ENCODE measurements at places on chromosomes 7 and 10.

DNA sequence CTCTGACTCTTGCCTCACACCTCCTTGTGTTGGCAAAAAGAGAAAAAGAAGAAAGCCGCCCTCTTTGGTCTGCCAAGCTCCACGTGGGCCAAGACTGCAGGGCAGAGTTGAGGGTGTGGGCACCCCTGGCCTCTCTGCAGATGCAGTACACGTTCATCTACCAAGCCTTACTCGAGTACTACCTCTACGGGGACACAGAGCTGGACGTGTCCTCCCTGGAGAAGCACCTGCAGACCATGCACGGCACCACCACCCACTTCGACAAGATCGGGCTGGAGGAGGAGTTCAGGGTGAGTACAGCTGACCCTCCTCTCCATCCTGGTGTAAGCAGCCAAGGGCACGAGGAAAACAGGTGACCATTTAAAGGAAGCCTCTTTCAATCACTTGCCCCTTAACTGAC lies 56.1 kb downstream of the MKI67 start:
- DNase-seq = no peak

DNA sequence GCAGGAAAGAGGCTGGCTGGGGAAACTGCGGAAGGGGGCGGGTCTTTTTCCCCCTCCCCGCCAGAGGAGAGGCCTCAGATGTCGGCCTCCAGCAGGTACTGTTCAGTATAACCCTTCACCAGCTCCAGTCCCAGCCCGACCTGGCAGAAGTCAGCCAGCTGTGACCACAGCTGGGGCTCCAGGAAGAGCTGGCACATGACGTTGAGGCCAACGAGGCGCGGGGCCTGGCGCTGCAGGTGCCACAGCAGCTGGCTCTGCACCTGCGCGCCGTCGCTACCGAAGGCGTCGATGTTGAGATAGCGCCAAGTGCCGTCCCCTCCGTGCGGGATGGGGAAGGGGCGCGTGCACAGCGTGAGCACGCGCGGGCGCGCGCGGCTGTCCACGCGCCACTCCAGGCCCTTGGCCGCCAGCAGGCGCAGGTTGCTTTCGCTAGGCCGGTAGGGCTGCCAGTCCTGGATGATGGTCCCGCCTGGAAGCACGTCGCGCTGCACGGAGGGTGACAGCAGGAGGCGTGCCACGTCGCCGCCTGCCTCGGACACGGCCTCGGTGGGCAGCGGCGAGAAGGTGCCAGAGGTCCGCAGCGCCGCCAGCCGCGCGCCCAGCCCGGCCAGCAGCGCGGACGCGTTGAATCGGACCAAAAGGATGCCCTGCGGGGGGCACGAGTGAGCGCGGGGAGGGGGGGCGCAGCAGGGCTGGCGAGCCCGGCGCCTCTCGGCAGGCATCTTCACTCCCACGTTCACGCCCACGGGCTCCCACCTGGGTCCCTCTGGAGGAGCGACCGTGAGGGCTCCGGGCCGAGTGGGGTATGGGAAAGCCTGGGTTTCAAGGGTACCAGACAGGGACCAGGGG lies 6.9 kb upstream of the VGF start:
- DNase-seq = peak; percentile 26

- DNase-seq = no peak
These were observed 235.2 kb downstream of the CELF2 start for GRCh38 chr10:11252887-11253286.

- DNase-seq = no peak
These were observed 537.3 kb downstream of the TNS3 start for GRCh38 chr7:47044625-47045024.

DNA sequence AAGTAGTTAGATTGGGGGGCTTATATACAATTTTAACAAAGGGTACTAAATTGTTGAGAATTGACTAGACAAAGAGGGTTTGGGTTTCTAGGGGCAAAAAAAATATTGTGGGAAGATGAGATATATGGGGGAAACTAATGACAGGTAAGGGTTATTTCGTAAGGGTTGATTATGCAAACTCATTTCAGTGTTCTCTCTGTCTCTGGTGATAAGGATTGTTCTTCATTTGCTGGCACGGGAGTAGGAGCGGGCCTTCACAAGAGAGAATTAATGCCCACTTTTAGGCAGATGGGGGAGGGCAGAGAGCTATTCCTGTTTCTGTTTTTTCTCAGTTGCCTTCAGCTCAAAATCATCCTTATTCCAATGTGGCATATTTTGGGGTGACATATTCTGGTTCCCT lies 258.4 kb downstream of the EXOC4 start:
- no peak for DNase-seq

- DNase-seq = no peak
These were observed 141.8 kb downstream of the CTTNBP2 start for GRCh38 chr7:117731455-117731854.

GRCh38 chr7:142616842-142617241 lies 132.4 kb upstream of the PRSS1 start:
- DNase-seq = no peak

- no peak for DNase-seq
These were observed 108.9 kb downstream of the NKX6-2 start for GRCh38 chr10:132677096-132677472.

GRCh38 chr7:55526770-55527169 lies 45.5 kb downstream of the VOPP1 start:
- DNase-seq = no peak

DNA sequence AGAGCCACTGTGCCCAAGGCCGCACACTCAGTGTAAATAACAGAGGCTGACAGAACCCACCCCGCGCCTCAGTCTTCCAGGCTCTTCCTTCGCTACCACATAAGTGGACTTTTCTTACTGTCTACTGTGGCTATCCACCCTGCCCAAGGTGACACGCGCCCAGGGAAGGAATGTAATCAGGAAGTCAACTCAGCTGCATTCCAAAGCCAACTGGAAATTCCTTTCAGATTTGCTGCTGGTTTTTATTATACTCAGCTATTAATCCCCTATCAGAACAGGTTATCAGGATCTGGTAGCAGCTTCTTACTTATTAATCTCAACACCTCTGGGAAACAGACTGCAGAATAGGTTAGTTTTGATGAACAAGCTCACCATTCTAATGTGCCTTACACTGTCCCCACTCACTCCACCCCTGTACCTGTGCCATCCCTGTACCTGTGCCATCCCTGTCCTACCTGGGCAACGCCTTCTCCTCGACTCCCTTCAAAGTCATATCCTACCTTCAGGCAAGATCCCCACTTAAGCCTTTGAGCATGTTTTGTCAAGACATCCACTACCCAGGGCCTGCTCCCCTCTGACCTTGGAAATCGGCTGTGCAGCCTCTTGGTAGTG lies 90.7 kb downstream of the NHLRC2 start:
- no peak for DNase-seq
